Smooth muscle cell of the coronary artery (primary cell): ENCODE measurements at places on chromosomes 5 and 9. TPM values are rescaled to one million over a fixed set of nuclear protein-coding genes. Genes with fewer than 3 reads are reported as not detected.

CAPSL gene
- not detected in 2 replicates for total RNA-seq

UBE2QL1 gene
- total RNA-seq = 0.08 and 0.12 TPM in 2 replicates

LHX2 gene
- total RNA-seq = not detected in 2 replicates

KIF12 gene
- total RNA-seq = under 0.01 TPM in 1 of 2 replicates, not detected in the other

ANXA1 gene
- total RNA-seq = 581 and 622 TPM in 2 replicates

CTNND2 gene
- total RNA-seq = not detected in 2 replicates

THBS4 gene
- 0.53 and 11.2 TPM in 2 replicates for total RNA-seq

AGXT2 gene
- not detected in 2 replicates for total RNA-seq
